ENCODE measurements at places on chromosomes 13 and 19.

DNA sequence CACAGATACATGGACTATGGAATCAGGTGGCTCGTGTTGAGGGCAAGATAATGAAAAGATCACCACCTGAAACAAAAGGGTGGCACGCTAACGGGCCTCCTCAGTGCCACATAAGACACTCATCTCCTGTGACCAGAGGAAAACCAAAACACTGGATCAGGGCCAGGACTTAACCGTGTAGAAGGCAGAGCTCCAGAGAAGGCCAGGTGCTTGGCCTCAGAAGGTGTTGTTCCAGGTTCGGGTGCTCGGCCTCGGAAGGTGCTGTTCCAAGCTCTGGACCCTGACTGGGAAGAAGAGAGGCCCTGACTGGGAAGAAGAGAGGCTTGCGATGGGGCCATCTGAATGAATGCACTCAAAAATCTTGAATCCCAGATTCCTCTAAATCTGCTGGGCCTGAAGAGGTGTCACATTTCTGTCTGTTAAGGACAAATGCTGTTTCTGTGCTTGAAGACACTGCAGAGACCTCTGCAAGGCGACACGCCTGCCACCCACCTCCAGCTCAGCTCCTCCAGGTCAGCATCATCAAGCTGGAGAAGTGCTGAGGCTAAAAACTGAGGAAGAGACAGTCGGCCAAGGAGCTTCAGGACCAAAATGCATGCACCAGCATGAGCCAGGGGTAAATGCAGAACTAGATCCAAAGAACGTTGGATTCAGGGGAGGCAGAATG, 2.7 kb upstream of the RASA3 start:
- peaks cover 13% of the 10 kb centered on the region for H3K4me1 ChIP-seq
- DNase-seq: no peak
- H3K27ac ChIP-seq: peak overlapping the region; percentile 44
- no peaks in the 10 kb centered on the region for H3K27me3 ChIP-seq
- no peak overlapping the region for H3K4me3 ChIP-seq

GRCh38 chr13:99816321-99816720, 155.2 kb downstream of the ZIC5 start:
- H3K27me3 ChIP-seq: no peaks in the 10 kb centered on the region
- H3K36me3 ChIP-seq: no peaks in the 10 kb centered on the region
- H3K4me3 ChIP-seq: no peak overlapping the region

GRCh38 chr19:12657966-12658365, 8.6 kb downstream of the MAN2B1 start:
- peaks cover 82% of the 10 kb centered on the region for H3K36me3 ChIP-seq
- no peak for DNase-seq
- no peak overlapping the region for H3K27ac ChIP-seq
- no peaks in the 10 kb centered on the region for H3K4me1 ChIP-seq

- no peaks in the 10 kb centered on the region for H3K36me3 ChIP-seq
- peak overlapping the region; percentile 43 for H3K27ac ChIP-seq
- no peaks in the 10 kb centered on the region for H3K4me1 ChIP-seq
- H3K4me3 ChIP-seq: no peak overlapping the region
Measured at GRCh38 chr13:77345150-77345780, 18.4 kb upstream of the MYCBP2 start.

GRCh38 chr13:47897411-47898050, 103.5 kb downstream of the SUCLA2 start:
- no peaks in the 10 kb centered on the region for H3K36me3 ChIP-seq
- no peak overlapping the region for H3K4me3 ChIP-seq
- H3K4me1 ChIP-seq: no peaks in the 10 kb centered on the region
- H3K27ac ChIP-seq: no peak overlapping the region
- H3K27me3 ChIP-seq: no peaks in the 10 kb centered on the region

- DNase-seq: no peak
- no peaks in the 10 kb centered on the region for H3K36me3 ChIP-seq
- H3K4me1 ChIP-seq: no peaks in the 10 kb centered on the region
- peaks cover 77% of the 10 kb centered on the region for H3K27me3 ChIP-seq
- no peak overlapping the region for H3K4me3 ChIP-seq
- H3K27ac ChIP-seq: no peak overlapping the region
Measured at GRCh38 chr19:7856109-7856591, 18.0 kb downstream of the PRR36 start.

DNA sequence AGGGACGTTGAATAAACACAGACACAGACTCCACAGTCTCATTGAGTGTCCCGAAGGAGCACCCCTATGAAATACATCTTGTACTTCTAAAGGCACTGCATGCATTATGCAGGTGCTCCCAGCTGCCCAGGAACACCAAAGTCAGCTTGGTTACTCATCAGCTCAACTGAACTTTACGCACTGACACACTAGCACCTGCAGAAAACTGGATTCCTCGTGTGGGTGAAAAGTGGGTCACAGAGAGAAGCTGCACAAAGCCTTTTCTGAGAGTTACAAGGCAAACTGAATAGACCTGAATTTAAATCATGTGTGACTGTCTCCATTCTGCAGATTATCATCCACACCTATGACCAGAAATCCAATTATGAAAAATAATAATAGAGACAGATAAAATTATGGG, 527.5 kb upstream of the NBEA start:
- H3K4me3 ChIP-seq: no peak overlapping the region
- DNase-seq: no peak
- H3K4me1 ChIP-seq: no peaks in the 10 kb centered on the region
- H3K27ac ChIP-seq: no peak overlapping the region
- H3K36me3 ChIP-seq: no peaks in the 10 kb centered on the region

- no peaks in the 10 kb centered on the region for H3K4me1 ChIP-seq
- no peaks in the 10 kb centered on the region for H3K36me3 ChIP-seq
- H3K27ac ChIP-seq: no peak overlapping the region
- H3K27me3 ChIP-seq: no peaks in the 10 kb centered on the region
- no peak overlapping the region for H3K4me3 ChIP-seq
Measured at GRCh38 chr13:71607575-71607974, 259.4 kb downstream of the DACH1 start.

DNA sequence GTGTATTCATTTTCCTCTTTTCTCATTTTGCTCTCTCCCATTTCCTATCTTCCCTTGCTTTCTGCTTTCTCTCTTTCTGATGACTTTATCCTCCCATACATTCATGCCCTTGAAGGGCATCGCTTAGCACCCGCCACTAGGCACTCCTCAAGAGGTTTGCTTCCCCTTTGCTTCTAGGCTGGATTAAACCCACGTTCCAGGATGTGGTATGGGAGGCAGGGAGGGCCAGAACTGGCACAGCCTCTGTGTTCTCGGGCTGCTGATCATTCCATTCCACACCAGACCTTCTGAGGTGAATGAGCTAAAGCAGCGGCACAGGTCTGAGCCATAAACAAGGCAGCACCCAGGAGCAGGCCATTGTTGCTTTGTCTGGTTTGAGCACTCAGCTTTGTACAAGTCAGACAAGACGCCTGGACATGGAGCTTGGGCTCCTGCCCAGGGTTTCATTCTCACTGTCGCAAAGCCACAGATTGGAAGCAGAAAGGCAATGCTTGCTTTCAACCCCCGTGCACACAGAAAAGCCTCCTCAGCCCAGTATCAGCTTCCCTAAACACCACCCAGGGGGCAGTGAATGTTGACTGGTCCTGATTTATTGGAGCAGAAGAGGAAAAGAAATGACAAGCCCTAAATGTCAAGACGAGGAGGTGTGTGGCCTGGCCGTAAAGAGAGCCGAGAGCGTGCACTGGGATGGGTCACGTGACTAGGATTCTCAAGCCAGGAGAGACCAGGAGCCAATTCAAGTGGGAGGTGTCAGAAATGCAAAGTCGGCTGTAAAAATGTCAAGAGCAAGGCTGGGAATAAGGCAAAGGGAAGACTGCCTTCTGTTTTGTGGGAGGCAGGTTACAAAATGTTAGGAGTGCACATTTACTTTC, 218.0 kb upstream of the SERP2 start:
- no peak for DNase-seq
- H3K27me3 ChIP-seq: peaks cover 16% of the 10 kb centered on the region
- no peak overlapping the region for H3K27ac ChIP-seq
- H3K4me3 ChIP-seq: no peak overlapping the region

- H3K4me1 ChIP-seq: no peaks in the 10 kb centered on the region
- peak within 1 kb of the TSS; percentile 60 for H3K4me3 ChIP-seq
- DNase-seq: peak; percentile 94
- no peaks in the 10 kb centered on the region for H3K27me3 ChIP-seq
- H3K27ac ChIP-seq: peak within 1 kb of the TSS; percentile 79
Measured at GRCh38 chr19:17226002-17226933, at the start of gene OCEL1. TSS of gene OCEL1 (plus strand) at chr19:17226226. CDS start at chr19:17226248, 22 bp downstream.

DNA sequence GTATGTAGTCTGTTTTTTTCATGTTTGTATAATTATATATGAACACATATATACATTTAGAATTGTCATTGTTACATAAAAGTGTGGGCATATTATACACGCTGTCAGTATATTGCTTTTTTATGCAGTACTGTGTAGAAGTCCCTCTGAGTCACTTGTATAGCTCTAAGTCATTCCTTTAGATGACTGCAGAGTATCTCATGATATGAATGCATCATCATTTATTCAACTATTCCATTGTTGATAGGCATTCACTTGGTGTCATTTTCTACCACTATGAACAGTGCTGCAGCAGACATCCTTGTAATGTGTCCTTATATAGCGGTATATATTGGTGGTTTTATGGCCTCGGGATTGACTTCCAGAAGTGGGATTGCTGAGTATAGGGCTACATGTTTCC, 15.3 kb downstream of the RFXAP start:
- no peaks in the 10 kb centered on the region for H3K4me1 ChIP-seq
- H3K4me3 ChIP-seq: no peak overlapping the region
- no peaks in the 10 kb centered on the region for H3K27me3 ChIP-seq
- no peak overlapping the region for H3K27ac ChIP-seq

GRCh38 chr13:99018418-99019180, 40.7 kb upstream of the DOCK9 start:
- no peaks in the 10 kb centered on the region for H3K36me3 ChIP-seq
- peaks cover 11% of the 10 kb centered on the region for H3K4me1 ChIP-seq
- no peak overlapping the region for H3K4me3 ChIP-seq
- no peak for DNase-seq
- no peaks in the 10 kb centered on the region for H3K27me3 ChIP-seq

DNA sequence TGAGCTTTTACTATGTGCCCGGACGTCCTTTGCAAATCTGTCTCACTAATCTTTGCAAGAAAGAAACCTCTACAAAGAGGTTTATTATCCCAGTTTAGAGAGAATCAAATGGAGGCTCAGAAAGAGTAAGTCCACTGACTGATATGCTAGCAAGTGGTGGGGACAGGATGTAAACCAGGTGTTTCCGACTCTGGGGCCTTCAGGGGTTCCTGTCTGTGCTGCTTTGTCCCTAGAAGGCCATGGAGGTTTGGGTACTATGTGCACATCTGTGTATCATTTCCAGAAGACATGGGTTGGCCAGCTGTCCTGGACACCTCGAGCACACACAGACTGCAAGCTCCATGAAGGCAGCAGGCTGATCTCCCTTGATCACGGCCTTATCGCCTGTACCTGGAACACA, 1.2 kb upstream of the KPTN start:
- peaks cover 12% of the 10 kb centered on the region for H3K36me3 ChIP-seq
- no peak overlapping the region for H3K27ac ChIP-seq
- H3K4me1 ChIP-seq: peaks cover 43% of the 10 kb centered on the region
- H3K27me3 ChIP-seq: no peaks in the 10 kb centered on the region
- peak overlapping the region; percentile 41 for H3K4me3 ChIP-seq
- DNase-seq: no peak

- H3K27me3 ChIP-seq: no peaks in the 10 kb centered on the region
- H3K4me3 ChIP-seq: no peak overlapping the region
- no peak for DNase-seq
- H3K27ac ChIP-seq: no peak overlapping the region
Measured at GRCh38 chr13:92947770-92948434, 278.7 kb upstream of the GPC6 start.

Measured in T-cell (primary cell).